Left ventricle myocardium inferior (tissue), 1 donor: ENCODE measurements at places on chromosomes 4 and X.

- no peak for DNase-seq
Measured at GRCh38 chr4:185728893-185729292, 83.1 kb downstream of the SORBS2 start.

- no peak for DNase-seq
Measured at GRCh38 chr4:53545273-53545672, 46.0 kb downstream of the LNX1 start.

- no peak for DNase-seq
Measured at GRCh38 chr4:113101669-113102068, 52.2 kb downstream of the ANK2 start.

GRCh38 chr4:122898370-122899150 is 23.8 kb downstream of the NUDT6 start:
- DNase-seq = no peak
